ENCODE measurements at places on chromosomes 1 and 21. TPM values are rescaled to one million over a fixed set of nuclear protein-coding genes. Genes with fewer than 3 reads are reported as not detected.

Gene PRDM2
- 36.0 TPM for total RNA-seq

DNA sequence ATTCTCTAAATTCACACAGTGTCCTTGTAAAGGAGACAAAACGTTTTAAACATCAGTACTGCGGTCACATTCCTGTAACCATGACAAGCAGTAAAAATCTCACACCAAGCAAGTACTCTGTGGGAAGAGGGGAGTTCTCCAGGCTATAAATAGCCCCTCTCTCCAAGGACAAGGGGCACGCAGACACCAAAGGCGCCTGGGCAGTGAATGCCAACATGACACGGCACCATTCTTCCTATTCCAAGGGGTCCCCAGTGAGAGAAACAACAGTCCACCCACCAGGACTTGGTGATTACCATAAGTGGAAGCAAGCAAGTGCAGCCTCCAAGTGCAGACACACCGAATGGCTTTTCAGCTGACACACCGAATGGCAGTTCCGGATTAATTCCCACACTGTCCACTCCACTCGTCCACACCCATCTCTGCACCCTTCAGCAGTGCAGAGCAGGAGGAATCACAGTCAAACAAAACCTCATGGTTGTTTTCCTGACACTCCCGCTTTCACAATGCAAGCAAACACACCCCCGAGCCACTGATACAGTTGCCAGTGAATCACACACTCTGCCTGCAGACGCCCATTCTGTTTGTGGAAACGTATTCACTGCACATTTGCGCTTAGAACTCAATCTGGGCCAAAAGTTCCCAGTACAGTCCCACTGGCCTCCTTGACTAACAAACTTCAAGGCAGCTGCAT is 1.8 kb downstream of the PTTG1IP start:
- DNase-seq, result no peak

Gene OR2L5
- 0.19 TPM for total RNA-seq

DNA sequence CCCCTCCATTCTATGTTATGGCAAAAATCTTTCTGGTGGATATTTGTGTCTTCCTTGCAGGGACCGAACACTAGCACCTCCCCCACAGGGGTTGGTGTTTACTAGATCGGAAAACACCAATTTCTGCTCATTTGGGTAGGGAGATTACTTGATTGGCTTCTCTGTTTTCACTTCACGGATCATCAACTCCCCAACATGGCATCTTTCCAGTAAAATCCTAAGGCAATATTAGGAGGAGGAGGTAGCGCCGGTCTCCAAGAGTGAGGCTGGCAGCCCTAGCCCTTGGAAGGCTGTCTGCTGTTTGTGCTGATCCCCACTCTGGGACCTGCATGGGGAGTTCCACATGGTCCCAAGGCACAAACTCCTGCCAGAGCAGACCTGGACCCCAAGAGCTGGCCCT is 12.2 kb downstream of the VASH2 start:
- DNase-seq, result no peak

GRCh38 chr1:244294599-244295224 is 157.0 kb downstream of the ADSS2 start:
- no peak for DNase-seq

- no peak for DNase-seq
Observed at GRCh38 chr1:55894521-55894920, 679.4 kb upstream of the USP24 start.
